ENCODE measurements at places on chromosomes 6 and 20.
A peak's percentile ranks its signal among the peaks of the same experiment; 100 is the strongest.

- no peak for DNase-seq
These were observed 39.4 kb downstream of the HNF4A start for GRCh38 chr20:44394702-44395460.

- peak; percentile 4 for DNase-seq
These were observed 30.8 kb downstream of the AGPAT4 start for GRCh38 chr6:161242779-161243693.

GRCh38 chr6:47836046-47836445 is 54.2 kb downstream of the OPN5 start:
- no peak for DNase-seq

DNA sequence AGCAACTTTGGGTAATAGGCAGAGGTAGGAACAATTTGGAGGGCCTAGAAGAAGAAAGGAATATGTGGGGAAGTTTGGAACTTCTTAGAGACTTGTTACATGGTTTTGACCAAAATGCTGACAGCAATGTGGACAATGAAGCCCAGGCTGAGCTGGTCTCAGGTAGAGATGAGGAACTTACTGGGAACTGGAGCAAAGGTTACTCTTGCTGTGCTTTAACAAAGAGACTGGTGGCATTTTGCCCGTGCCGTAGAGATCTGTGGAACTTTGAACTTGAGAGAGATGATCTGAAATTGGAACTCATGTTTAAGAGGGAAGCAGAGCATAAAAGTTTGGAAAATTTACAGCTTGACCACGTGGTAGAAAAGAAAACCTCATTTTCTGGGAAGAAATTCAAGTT is 28.3 kb upstream of the TMEM200A start:
- DNase-seq, result no peak

GRCh38 chr6:1724616-1725015 is 114.9 kb downstream of the FOXC1 start:
- no peak for DNase-seq

GRCh38 chr20:7879883-7880282 is 60.4 kb downstream of the HAO1 start:
- DNase-seq, result no peak

DNA sequence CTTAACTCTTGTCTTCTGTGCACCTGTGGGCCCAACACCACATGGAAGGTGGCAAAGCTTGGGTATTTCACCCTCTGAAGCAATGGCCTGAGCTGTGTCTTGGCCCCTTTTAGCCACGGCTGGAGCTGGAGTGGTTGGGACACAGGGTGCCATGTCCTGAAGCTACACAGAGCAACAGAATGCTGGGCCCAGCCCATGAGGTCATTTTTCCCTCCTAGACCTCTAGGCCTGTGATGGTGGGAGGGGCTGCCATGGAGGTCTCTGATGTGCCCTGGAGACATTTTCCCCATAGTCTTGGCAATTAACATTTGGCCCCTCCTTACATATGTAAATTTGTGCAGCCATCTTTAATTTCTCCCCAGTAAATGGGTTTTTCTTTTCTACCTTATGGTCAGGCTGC is 620.8 kb downstream of the RFPL4B start:
- no peak for DNase-seq

- DNase-seq, result peak; percentile 78
These were observed 728 bp upstream of the TRIM39 start for GRCh38 chr6:30325873-30326525.

- no peak for DNase-seq
These were observed 94.5 kb downstream of the ZMYND8 start for GRCh38 chr20:47262008-47262364.

DNA sequence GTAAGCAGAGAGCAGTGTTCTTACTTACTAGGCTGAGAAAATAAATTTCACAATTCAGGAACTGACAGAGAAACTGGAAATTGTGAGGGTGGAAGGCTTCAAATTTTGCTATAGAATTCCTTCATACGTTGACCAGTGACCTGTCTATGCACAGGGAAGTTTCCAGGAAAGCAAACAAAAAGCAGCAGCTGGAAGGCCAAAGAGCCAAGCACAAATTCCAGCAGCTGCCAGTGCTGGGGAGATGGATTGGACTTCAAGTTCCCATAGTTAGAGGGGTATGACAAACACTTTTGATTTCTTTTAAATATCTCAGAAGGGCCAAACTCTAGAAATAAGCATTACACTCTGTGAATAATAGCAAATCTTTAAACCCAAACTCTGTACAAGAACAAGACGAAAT is 299.1 kb upstream of the KCNQ5 start:
- DNase-seq, result no peak

GRCh38 chr6:134146268-134147033 is 94.0 kb upstream of the SLC2A12 start:
- DNase-seq, result no peak

DNA sequence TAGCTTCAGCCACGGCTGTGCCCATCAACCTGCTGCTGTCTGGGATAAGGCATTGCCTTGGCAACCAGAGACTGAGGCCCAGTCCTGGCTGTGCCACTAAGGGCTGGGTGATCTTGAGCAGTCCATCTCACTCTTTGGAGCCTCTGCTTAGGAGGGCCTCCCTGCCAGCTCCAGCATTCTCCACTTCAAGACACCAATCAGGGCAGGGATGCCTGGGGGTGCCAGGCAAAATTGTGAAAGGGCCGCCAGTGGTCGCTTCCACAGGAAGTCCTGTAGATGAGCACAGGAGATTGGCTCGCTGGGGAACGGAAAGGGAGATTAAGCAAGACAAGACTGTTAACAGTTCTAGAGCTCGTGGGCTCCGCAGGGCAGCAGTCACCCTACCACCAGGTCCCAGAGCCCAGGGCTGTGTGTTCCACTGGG is at the start of gene RAB44:
RAB44 (plus strand) TSS at position 346 of the 423 bp plus-strand sequence. CDS start 6,410 bp downstream, outside the sequence.
- no peak for DNase-seq

DNA sequence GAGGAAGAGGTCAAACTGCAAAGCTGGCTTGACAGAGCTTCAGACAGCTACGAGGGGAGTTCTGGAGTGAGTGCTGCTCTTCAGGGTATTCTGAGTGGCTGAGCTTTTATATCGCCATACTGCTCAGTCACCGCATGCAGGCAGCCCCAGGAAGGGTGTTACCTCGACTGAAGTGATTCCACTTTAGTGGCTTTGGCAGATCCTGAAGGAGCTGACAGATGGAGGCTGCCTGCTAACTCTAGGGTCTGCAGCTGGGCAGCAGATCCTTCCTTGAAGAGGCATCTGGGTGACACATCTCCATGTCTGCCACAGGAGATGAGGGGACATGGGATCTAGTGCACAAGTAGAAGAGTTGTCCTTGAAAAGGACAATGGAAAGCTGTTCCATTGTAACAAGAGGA is 3.7 kb upstream of the DEK start:
- no peak for DNase-seq

DNA sequence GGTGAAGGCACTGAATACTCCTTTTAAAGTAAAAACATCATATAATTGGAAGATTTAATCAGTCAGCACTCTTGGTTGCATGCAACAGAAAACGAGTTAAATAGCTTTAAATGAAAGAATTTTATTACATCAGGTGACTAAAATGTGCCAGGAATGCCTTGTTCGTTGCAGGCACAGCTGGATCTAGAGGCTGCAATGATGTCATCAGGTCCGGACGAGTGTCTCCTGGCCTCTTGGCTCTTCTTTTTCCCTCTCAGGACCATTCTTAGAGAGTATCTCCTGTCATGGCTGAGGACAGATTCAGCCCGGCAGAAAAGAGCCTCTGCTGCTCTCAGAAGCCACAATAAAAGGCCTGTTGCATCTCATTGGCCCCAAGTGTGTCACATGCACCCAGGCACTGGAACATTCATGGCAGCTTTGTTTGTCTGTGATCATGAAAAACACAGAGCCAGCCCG is 510.7 kb upstream of the SULF2 start:
- DNase-seq, result no peak

DNA sequence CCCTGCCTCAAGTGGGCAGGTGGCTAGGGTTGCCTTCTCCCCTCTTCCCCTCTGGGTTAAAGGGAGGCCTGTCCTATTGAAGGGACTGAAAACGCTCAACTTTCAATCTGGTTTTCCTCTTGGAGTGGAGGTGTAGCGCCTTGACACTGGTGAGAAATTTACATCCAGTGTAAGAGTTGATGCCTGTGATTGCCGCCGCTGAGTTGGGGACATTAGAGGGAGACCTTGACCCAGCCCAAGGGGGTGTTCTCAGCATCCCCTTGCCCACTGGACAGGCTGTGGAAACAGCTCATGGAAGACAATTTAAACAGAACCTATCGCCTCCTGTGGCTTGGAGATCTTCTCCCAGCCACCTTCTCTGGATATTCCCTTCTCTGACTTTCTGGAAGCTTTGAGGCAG is 61.6 kb downstream of the SLC24A3 start:
- DNase-seq, result no peak

GRCh38 chr6:129369737-129370136 is 340.2 kb downstream of the ARHGAP18 start:
- DNase-seq, result no peak

DNA sequence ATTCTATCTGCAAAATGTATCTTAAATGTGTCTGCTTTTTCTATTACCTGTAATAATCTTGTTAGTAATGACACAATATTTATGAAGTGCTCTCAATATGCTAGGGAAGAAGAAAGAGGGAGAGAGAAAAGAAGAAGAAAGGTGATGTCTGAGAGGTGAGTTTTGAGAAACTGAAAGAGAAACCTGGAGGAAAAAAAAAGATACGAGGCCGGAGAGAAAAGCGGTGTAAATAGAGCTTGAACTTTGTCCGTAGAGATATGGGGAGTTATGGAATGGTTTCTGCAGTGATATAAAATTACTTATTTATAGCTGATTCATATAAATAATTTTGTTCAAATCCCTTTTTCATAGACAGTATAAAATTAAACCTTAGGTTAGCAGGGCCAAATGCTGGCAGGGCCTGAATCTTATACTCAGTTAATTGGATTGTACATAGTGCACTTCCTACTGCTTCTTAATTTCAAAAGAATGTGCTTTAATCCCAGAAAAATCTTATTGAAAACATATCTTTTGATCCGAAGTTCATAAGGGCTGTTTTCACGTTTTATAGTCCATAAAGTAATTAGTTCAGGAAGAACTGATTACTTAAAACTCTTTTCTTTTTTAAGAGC is 43.0 kb downstream of the MYB start:
- no peak for DNase-seq

DNA sequence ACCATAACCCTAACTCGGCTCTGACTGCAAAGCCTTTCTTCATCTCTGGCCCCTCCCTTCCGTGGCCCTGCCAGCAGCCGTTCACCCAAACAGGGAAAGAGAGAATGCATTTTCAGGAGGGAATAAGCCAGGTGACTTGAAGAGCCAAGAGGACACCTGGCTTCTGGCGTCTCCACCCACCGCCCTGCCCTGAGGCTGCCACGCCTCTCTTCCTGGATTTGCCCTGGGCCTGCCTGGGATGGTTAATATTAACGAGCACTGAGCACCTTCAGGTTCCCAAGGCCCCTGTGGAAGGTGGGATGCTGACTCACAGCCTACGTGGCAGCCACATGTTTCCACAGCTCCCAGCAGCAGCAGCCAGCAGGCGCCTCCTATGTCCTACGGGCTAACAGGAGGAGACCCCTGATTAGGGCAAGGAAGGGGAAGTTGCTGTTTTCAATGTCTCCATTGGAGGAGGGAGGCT is 138.0 kb upstream of the RREB1 start:
- no peak for DNase-seq

DNA sequence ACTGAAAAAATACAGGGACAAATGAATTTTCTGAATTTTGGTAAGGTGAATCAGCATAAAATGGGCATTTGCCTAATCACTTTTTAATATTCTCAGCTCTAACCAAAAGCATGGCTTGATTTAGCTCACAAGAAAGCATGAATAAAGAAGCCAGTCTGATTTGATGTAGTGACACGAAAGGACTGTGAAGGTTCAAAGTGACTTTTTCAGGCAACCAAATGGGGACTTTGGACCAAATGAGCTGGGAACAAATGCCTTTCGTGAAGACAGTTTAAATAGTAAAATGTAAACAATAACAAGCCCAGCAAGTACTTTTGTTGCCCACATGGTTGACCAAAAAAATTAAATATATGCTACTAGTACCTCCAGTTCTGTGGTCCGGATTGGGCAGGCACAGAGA is 12.9 kb upstream of the CBLN4 start:
- no peak for DNase-seq

- DNase-seq, result no peak
These were observed 197.5 kb upstream of the CST7 start for GRCh38 chr20:24751551-24751950.

- DNase-seq, result no peak
These were observed 69.3 kb downstream of the DACT2 start for GRCh38 chr6:168250250-168250649.

DNA sequence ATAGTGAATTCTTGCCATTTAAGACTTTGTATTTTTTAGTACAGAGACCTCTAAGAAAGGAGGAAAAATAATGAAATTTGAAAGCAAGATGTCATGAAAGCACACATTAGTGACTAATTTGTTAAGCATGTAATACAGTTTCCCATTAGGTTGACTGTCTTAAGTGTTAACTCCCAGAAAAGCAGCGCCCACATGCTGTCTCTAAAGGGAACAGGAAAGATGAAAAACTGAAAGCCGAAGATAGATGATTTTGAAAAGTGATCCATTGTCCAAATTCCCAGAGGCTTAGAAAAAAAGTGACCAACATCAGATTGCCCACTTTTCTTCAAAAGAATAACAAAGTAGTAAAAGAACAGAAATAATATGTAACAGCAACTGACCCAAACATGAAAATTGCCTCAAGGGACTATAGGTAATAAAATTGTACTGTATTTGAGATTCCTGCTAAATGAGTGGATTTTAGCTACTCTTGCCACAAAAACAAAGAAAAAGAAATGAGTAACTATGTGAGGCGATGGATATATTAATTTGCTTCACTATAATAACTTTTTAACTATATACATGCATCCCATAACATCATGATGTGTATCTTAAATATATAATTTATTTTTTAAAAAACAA is 83.2 kb upstream of the OGFRL1 start:
- DNase-seq, result no peak

DNA sequence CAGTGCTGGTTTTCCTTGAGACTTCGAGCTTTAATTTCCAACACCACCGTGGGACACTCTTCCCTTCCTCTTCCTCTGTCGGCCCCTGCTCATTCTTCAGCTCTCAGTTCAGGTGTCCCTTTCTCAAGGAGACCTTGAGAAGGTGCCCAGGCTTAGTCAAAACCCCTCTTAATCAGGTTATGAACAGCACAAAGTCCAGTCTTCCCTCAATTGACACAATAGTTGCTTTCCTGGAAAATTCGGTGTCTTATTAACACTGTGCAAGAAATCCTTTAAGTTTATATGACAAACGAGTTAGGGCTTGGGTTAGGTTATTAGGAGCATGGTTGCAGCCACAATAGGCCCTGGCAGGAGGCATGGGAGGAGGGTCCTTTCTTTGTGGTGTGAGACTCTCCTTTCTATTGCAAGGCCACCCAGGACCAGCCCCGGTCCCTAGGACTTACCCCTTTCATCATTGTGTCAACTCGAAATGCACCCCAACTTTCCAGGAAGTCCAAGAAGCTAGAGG is 1.5 kb upstream of the NSFL1C start:
- DNase-seq, result no peak

GRCh38 chr6:138856654-138857053 is 60.8 kb downstream of the ECT2L start:
- DNase-seq, result no peak

DNA sequence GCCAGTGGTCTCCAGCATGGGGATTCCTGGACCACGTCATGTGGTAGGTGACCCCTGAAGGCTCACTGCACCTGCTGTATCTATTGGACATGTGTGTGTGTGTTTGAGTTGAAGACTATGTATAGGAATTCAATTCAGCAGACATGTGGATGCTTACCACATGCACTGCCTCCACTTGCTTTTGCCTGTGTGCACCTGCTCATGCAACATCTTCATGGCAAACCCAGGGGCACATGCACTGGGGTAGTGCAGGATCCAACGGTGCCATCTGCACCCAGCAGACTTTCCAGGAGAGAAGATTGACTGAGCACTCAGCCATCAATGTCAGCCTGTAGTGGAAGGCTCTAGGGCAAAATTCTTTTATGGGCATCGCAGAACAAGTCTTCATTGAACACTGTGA is 299.4 kb downstream of the CDH26 start:
- no peak for DNase-seq
